ENCODE measurements at places on chromosomes 6 and 20.

GRCh38 chr6:119277052-119277451 lies 72.5 kb downstream of the MAN1A1 start:
- DNase-seq, result no peak

GRCh38 chr6:74134327-74134726 lies 438.3 kb downstream of the CD109 start:
- no peak for DNase-seq

DNA sequence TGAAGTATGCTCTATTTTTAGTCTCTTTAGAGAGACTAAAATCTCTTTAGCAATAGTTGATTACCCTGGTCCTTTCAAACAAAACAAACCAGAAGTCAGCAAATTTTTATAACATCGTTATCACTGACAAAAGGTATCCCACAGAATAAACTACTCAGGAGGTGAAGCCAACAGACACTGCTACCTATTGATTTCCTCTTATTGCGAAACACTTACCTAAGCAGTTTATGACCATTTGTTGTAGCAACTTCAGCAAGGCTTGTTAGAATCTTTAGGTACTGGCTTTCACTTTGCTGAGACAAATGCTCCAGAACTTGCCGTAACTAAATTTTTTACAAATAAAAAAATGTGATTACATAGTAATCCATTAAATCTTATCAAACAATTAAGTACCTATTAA lies 64.4 kb downstream of the HACE1 start:
- DNase-seq, result no peak

DNA sequence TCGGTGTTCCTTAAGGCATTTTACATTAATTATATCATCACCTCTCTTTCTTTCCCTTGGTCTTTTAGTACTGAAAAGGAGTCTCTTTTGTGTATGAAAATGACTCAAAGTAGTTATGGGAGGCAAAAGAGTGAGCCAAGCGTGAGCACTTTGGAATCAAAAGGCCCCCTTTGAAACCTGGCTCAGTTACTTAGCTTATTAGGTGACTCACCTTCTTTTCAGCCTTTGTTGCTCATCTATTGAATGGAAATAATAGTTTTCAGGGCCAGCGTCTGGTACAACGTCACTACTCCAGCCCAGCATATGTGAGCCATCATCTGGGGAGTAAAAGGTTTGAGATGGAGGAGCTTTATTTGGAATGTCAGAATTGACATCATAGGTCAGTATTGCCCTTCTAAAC lies 147.4 kb upstream of the SCGN start:
- DNase-seq, result no peak
